ENCODE measurements at places on chromosomes 12 and 14. TPM values are rescaled to one million over a fixed set of nuclear protein-coding genes. Genes with fewer than 3 reads are reported as not detected.

GRCh38 chr12:4323396-4323795 is 2.4 kb downstream of the TIGAR start:
- no peaks in the 10 kb centered on the region for H3K27me3 ChIP-seq
- no peaks in the 10 kb centered on the region for H3K36me3 ChIP-seq
- no peak for DNase-seq

DNA sequence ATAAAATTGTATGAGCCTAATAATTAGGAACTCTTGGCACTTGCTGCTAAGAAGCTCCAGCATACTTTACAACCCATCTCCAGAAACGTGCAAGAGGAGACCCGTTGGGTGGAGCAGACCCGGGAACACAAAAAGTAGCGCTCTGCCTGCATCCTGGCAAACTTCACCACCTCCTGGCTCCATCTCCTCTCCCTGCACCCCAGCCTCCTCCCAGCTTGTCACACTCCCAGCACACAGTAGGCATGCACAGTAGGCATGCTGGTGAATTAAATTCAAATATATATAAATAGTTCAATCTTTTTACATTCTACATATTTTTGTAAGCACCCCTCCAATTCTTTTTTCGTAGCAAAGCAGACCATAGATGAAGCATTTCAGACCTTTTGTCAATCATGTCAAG is 1.2 kb downstream of the VSIG10 start:
- H3K36me3 ChIP-seq, result no peaks in the 10 kb centered on the region
- DNase-seq, result no peak
- H3K4me3 ChIP-seq, result no peak overlapping the region
- H3K27me3 ChIP-seq, result no peaks in the 10 kb centered on the region

DNA sequence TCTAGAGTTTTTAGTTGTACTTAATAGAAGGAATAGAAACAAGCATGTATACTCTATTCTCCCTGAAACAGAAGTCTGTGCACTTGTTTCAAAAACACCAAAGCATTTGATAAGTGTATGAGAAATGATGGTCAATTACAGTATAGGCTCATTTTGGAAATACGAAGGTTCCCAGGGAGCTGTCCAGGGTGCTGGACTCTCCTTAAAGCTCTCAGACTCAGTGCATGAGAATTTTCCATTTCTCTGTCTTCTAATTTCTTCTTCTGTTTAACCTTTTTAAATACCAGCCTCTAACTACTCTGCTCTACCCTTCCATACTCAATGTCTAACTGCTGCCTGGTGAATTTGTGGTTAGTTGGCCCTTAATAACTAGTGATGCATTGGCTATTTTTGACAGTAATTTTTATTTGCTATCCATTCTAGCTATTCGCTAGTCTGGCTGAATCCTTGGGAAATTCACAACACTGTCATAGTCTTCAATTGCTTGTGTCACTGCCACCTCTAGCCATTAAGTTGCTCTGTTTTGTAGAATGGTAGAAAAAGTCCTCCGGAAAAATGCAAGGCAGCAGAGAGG is 229.2 kb downstream of the NRXN3 start:
- no peaks in the 10 kb centered on the region for H3K4me1 ChIP-seq
- DNase-seq, result no peak
- H3K27ac ChIP-seq, result no peak overlapping the region
- no peaks in the 10 kb centered on the region for H3K27me3 ChIP-seq
- H3K4me3 ChIP-seq, result no peak overlapping the region

DNA sequence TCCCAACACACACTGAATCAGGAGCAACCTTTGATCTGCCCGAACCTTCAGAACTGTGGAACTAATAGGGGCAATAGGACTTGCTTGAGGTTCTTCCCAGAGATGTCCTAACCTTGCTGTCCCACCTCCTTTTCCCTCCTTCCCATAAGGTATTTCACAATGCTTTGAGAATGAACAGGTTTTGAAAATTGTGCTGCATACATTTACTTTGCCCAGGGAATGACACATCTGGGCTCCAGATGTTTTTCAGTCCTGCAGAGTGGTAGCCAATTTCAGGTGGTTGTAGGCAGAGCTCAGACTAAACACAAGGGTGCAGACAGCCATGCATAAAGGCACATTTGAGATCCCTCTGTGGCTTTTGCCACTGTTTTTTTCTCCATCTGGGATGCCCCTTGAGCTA is 206.7 kb upstream of the PWP1 start:
- no peak overlapping the region for H3K4me3 ChIP-seq
- peaks cover 21% of the 10 kb centered on the region for H3K4me1 ChIP-seq
- no peaks in the 10 kb centered on the region for H3K36me3 ChIP-seq
- no peak overlapping the region for H3K27ac ChIP-seq
- H3K27me3 ChIP-seq, result no peaks in the 10 kb centered on the region
- no peak for DNase-seq

DNA sequence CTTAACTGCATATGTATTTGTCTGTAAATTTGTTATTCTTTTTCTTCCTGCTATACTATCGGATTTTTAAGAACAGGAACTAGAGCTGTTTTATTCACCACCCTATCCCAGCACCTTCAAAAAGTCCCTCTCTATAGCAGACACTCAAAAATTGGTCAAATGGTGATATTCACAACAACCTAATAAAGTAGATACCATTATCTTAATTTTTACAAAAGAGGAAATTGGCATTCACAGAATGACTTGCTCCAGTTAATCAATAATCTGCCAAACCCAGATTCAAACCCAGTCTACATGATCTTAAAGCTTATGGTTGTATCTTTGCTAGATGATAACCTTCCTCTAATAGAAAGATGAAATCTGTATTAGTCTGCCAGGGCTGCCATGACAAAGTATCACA is 426.6 kb downstream of the EGLN3 start:
- no peak overlapping the region for H3K4me3 ChIP-seq
- no peak overlapping the region for H3K27ac ChIP-seq
- no peaks in the 10 kb centered on the region for H3K27me3 ChIP-seq

- no peak for DNase-seq
- H3K4me1 ChIP-seq, result no peaks in the 10 kb centered on the region
- H3K4me3 ChIP-seq, result no peak overlapping the region
Measured at GRCh38 chr14:56976211-56976610, 165.9 kb upstream of the OTX2 start.

DNA sequence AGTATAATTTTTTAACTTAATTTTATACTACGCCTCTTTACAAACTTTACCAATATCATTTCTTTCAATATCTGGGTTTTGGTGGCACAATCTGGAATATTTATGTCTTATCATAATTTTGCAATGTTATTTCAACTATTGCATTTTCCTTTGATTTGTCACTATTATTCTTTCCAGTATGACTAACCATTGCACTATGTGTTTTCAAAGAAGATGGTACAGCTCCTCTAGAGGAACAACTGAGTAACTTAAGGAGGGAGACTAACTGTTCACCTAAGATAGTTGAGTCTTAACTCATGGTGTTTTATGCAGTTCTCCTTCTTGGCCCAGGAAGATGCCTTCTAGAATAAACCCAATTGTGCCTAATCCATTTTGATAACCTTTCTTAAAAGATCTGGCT is 60.5 kb upstream of the KIF21A start:
- no peak overlapping the region for H3K4me3 ChIP-seq
- DNase-seq, result no peak
- no peak overlapping the region for H3K27ac ChIP-seq
- H3K36me3 ChIP-seq, result no peaks in the 10 kb centered on the region

GRCh38 chr12:15778126-15778525 is 11.1 kb downstream of the EPS8 start:
- no peaks in the 10 kb centered on the region for H3K36me3 ChIP-seq
- no peaks in the 10 kb centered on the region for H3K4me1 ChIP-seq
- no peak overlapping the region for H3K4me3 ChIP-seq
- no peak for DNase-seq
- H3K27ac ChIP-seq, result no peak overlapping the region

DNA sequence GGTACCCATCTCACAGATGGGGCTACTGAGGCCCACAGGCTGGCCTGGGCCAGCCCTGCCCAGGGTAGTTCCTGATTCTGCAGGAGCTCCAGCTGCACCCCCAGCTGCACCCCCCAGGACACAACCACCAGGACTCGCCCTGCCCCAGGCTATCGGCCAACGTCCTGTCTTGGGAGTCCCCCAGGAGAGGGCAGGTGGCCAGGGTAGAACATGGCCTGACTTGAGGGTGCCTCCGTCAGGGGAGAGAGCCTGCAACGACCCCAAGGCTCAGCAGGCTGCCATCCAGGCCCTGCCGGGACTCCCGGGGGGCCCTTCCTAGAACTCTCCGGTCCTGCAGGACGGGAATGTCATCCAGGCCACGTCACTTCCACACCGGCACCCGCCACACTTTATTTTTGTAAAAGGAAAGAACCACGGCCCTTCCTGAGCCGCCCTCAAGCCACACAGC is 15.8 kb downstream of the JAG2 start:
- no peak overlapping the region for H3K4me3 ChIP-seq
- H3K36me3 ChIP-seq, result no peaks in the 10 kb centered on the region
- H3K4me1 ChIP-seq, result no peaks in the 10 kb centered on the region

GRCh38 chr12:29960122-29960521 is 176.4 kb upstream of the TMTC1 start:
- no peaks in the 10 kb centered on the region for H3K27me3 ChIP-seq
- no peak overlapping the region for H3K27ac ChIP-seq
- H3K4me3 ChIP-seq, result no peak overlapping the region
- DNase-seq, result no peak

- H3K4me3 ChIP-seq, result no peak overlapping the region
- no peak overlapping the region for H3K27ac ChIP-seq
- no peak for DNase-seq
- H3K27me3 ChIP-seq, result no peaks in the 10 kb centered on the region
- no peaks in the 10 kb centered on the region for H3K36me3 ChIP-seq
Measured at GRCh38 chr14:24379907-24380730, 12.1 kb downstream of the NFATC4 start.

DNA sequence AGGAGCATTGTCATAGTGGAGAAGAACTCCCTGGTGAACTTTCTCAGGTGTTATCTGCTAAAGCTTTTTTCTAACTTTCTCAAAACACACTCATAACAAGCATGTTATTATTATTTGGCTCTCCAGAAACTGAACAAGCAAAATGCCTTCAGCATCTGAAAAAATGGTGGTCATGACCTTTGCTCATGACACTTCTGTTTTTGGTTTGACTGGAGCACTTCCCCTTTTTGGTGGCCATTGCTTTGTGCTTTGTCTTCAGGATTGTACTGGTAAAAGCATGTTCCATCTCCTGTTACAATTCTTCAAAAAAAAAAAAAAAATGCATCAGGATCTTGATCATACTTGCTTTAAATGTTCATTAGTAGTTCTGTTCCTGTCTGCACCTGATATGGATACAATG is 1241.6 kb upstream of the USP15 start:
- H3K27me3 ChIP-seq, result no peaks in the 10 kb centered on the region
- no peak overlapping the region for H3K4me3 ChIP-seq
- no peaks in the 10 kb centered on the region for H3K36me3 ChIP-seq
- H3K27ac ChIP-seq, result no peak overlapping the region
- DNase-seq, result no peak
- no peaks in the 10 kb centered on the region for H3K4me1 ChIP-seq

GRCh38 chr14:90054803-90055202 is 7.0 kb upstream of the KCNK13 start:
- H3K27me3 ChIP-seq, result peaks cover 5% of the 10 kb centered on the region
- no peaks in the 10 kb centered on the region for H3K36me3 ChIP-seq
- no peak overlapping the region for H3K4me3 ChIP-seq

DNA sequence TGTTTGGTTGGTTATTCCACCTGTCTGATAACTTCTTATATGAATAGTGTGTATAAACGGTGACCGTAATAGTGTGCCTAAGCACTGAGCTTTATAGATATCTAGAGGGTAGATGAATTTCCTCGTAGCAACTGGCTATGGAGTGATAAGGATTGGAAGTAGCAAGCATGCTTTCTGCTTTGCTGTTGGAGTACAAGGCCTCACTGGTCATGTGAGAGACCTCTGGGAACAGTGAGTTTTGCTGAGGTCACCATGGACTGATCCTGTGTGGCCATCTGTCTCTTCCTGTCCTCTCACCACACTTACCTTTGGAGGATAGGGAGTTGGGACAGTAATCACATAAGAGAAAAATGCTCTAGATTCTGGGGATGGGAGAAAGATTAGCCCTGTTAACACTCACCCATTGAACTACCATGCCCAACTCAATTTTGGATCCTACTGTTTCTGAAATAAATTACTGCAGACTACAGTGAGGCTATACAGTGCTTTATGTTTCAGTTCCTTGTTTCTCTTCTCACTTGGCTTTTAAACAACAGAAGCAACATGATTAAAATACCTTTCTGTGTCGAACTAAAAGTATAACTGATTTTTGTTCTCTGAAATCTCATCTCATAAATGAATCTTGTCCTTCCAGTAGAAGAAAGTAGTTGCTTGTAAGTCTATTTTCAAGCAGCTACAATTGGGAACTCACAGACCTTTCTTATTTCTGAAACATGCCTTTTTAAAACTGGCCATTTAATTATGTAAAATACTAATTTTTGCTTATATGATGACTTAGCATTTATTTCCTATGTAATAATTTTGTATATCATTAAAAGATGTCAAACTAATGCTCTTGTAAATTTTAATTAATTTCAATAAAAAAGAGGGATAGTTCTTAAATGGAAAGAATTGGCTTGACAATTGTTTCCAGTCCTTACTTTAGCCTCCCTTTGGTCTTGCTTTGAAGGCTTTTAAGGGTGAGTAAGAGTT is 8.3 kb downstream of the TMX1 start:
- no peak overlapping the region for H3K4me3 ChIP-seq
- H3K27me3 ChIP-seq, result no peaks in the 10 kb centered on the region
- H3K27ac ChIP-seq, result no peak overlapping the region
- H3K36me3 ChIP-seq, result peaks cover 30% of the 10 kb centered on the region
- peaks cover 28% of the 10 kb centered on the region for H3K4me1 ChIP-seq

- H3K4me3 ChIP-seq, result no peak overlapping the region
- H3K36me3 ChIP-seq, result no peaks in the 10 kb centered on the region
- H3K4me1 ChIP-seq, result no peaks in the 10 kb centered on the region
- no peak for DNase-seq
Measured at GRCh38 chr14:98393527-98393926, 878.5 kb downstream of the BCL11B start.

DNA sequence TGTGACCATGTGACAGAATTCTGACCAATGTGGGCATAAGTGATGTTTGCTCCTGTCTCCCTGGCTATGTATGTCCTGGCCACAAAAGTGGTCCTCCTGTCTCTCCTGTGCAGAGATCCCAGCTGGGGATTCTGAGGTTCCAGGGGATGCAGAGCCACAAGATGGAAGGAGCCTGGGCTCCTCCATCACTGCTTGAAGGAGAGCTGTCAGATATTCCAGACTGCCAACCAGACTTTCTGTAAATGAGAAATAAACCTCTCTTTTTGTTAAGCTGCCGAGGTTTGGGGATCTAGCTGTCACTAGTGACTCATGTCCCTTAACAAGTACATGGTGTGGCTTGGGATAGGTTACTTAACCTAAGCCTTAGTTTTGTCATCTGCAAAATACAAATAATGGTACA is 21.9 kb downstream of the BDKRB1 start:
- no peaks in the 10 kb centered on the region for H3K4me1 ChIP-seq
- no peak overlapping the region for H3K4me3 ChIP-seq
- no peak for DNase-seq

MAP1LC3B2 gene
- 1.7 TPM for total RNA-seq

FLRT2 gene
- total RNA-seq, result 0.03 TPM

LTA4H gene
- 58.2 TPM for total RNA-seq

KANSL2 gene
- total RNA-seq, result 66.8 TPM

NFATC4 gene
- not detected for total RNA-seq

TMEM63C gene
- 1.7 TPM for total RNA-seq

B3GNT4 gene
- total RNA-seq, result 0.93 TPM

ZBTB25 gene
- total RNA-seq, result 87.5 TPM

ERGIC2 gene
- total RNA-seq, result 74.9 TPM

PHLDA1 gene
- 8.5 TPM for total RNA-seq

SLC5A8 gene
- not detected for total RNA-seq

TAS2R13 gene
- total RNA-seq, result 0.79 TPM

CAND1 gene
- total RNA-seq, result 124 TPM

KRT71 gene
- not detected for total RNA-seq

NANOG gene
- not detected for total RNA-seq

FAM234B gene
- total RNA-seq, result 4.0 TPM

Measured in CD4-positive, alpha-beta memory T cell (primary cell).